ENCODE measurements at places on chromosomes 3 and 15.

GRCh38 chr3:87333393-87333892 lies 57.1 kb upstream of the POU1F1 start:
- no peak for DNase-seq

- no peak for DNase-seq
Observed at GRCh38 chr3:18469775-18470174, 44.6 kb upstream of the SATB1 start.

DNA sequence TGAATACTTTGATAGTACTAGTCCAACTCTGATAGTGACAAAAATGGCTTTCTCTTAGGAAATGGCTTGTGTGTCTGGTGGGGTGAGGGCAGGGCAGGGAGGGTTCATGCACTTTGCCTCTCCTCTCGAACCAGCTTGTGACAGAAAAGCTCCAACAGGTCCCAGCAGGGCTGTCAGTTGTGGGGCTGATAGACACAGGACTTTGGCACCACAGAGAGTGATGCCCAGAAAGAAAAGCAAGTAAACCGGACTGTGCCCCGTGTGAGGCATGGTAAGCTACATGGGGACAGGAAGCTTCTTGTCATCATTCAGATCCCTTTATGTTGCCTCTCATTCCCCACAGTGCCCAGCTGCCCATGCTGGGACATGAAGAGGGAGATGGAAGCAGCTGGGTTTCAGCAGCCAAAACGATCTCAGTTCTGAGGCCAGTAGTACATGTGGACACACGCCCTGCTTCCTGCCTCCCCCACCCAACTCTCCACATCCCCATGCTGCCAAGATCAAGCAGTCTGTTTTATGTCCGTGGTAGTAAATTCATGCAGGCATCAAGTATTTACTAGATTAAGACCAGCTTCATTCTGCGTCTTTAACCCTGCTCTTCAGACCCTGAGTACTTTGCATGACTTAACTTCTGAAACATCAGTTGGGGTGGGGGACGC lies 29.7 kb upstream of the LIPC start:
- DNase-seq = no peak

DNA sequence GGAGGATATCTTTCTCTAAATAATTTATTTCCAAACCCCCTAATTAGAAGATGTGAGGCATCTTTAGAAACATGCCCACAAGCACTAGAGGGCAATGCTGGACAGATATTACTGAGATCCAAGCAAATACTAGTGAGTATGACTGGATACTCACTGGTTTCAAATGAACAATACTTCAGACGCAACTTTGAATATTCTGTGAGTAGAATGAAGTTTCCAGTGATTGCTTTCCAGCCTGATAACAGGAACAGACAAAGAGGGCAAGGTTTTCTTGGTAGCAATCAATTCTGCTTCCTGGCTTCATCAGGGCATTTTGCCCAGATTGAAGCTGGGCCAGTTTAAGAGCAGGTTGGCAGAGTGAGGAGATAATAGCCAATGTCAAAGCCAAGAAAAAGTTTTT lies 442.6 kb upstream of the PDZRN3 start:
- DNase-seq = no peak

DNA sequence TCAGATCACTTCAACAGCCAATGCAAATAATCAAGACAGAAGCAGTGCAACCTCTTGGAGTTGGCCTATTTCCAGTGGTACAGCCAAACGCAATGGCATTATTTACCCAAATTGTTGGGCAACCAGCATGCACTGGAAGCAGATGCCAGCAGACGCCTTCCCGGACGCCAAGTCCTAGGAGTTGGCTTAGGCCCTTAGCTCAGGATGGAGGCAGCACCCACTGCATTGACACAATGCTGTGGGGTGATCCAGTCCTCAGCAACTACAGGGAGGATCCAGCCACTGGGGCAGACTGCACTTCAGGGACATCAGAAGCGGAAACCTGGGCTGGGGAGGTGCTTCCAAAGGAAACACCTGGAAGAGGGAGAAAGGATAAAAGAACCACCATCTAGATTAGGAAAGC lies 290.4 kb downstream of the FAM43A start:
- no peak for DNase-seq

GRCh38 chr3:143963946-143964345 lies 7.7 kb upstream of the DIPK2A start:
- DNase-seq = no peak

DNA sequence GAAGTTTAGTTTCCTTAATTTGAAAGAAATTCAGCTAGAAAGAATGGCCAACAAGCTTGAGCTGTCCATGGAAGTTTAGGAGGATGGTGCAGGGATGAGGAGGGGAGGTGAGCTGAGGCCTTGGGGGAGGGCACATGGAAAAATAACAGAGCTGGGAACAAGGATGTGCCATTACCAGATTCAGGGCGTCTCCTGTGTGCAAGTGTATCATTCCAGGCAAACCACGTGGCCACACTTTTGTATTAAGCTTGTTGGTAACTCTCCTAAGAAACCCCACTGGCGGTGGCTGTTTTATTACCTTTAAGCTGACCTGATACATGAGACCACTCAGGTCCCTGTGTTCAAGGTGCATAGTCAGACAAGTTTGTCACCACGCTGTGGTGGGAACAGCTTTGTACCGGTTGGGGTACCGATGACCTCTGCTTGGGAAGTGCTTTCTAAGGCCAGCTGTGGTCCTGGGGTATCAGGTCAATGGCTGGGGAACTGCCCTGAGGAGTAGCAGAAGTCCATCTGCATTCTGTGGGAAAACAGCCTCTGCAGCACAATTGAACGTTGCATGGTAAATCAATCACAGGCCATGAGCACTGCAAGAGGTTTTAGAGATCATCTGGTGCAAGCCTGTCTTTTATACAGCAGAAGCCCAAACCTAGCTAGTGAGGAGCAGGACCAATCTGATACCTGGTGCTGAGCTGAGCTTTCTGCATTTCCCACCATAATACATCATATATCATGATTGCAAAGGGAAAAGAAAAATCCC lies 235.5 kb downstream of the THSD4 start:
- DNase-seq = no peak

DNA sequence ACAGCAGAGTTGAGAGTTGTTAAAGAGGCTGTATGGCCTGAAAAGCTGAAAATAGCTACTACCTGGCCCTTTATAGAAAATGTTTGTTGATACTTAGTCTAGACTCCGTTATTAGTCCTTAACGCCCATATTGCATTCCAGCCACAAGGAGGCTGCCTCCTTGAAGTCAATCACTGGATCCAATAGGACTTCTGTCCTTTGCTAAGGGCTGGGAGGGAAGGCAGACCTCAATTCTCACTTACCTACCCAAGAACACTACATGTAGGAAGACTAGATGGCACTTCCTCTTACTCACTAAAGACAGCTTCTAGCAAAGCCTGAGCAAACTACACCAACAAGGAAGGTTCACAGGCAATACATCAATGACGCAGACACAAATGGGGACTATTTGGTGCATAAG lies 139.5 kb upstream of the HACD2 start:
- DNase-seq = no peak

- DNase-seq = no peak
Observed at GRCh38 chr15:43776101-43776717, 557 bp downstream of the ELL3 start.
